ENCODE measurements at places on chromosomes 4 and X. TPM values are rescaled to one million over a fixed set of nuclear protein-coding genes. Genes with fewer than 3 reads are reported as not detected.

DNA sequence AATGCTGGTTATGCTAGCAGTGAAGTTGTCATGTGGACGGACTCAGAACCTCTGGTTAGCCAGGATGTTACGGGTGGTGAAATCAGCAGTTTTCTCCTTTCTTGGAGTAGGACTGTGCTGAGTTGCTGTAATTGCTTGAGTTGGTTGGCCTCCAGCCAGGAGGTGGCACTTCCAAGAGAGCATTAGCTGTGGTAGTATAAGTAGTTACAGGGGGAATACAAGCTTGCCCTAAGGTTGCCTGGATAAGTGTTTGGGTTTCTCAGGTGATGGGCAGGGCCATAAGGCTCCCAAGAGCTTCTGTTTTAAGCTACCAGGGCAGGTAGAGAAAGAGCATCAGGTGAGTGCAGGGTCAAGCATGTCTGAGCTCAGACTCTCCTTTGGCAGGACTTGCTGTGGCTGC, 103.0 kb downstream of the ZNF518B start:
- DNase-seq = no peak

DNA sequence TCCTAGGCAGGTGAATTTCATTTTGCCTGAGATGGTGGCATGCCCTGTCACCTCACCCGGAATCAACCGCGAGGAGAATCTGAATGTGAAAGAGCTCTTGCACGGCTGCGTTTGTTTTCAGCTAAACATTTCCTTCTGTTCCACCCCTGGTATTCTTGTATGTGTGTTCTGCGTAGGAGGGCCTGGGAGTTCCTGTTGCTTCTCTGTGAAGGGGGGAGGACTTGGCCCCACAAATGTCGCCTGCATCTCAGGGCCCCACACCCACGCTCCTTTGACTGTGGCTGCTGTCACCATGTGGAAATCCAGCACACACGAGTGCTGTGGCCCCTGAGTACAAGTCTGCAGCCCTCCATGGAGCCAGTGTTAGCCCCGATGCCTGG, 45.8 kb upstream of the CLCN4 start:
- DNase-seq = no peak

GRCh38 chrX:1443496-1444075, 9.1 kb downstream of the ASMTL start:
- DNase-seq = no peak

DNA sequence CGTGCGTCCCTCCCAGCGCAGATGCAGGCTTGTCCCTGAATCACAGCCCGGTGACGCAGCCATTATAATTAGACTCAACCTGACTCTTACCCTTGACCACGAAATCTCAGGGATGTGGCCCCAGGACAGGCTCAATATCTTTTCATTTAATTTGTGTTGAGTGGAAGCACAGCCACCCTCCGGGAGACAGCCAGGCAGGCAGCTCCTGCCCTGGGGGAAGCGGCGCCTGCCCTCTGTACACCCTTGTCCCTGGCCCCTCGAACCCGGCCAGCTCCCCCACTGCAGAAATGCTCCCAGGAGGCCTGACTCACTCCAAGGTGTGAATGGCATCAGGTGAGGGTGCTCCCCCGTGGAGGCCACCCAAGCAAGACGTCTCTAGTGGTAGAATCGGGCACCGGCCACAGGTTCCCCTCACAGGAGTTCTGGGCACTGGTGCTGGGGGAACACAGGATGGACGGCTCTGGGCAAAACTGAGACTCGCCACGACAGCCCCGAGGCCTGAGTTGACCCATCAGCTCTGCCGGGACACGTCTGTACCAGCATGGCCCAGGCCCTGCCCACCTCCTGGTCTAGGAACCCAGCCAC, 2.7 kb downstream of the CPLX1 start:
- no peak for DNase-seq

- DNase-seq = no peak
These were observed 805.3 kb upstream of the TENM3 start for GRCh38 chr4:181437895-181438294.

- no peak for DNase-seq
These were observed 61.1 kb downstream of the BANK1 start for GRCh38 chr4:101851672-101852071.

ZCCHC18 gene
- total RNA-seq = not detected

ZNF827 gene
- 10.6 TPM for total RNA-seq

ACOX3 gene
- total RNA-seq = 7.5 TPM

AWAT2 gene
- total RNA-seq = not detected

Measured in HT-29 (cell line).